T-helper 2 cell treated with Interferon-gamma antibody and Interleukin-4, amounts not matched to agents 100 ng/mL and 5 ng/mL, for 36 hours (primary cell): ENCODE measurements at places on chromosomes 13 and 19. TPM values are rescaled to one million over a fixed set of nuclear protein-coding genes. Genes with fewer than 3 reads are reported as not detected.

The LILRA5 gene
- total RNA-seq: not detected in 2 replicates

The MUC16 gene
- total RNA-seq: not detected in 2 replicates

The CYP4F8 gene
- not detected in 2 replicates for total RNA-seq

The IRGC gene
- not detected in 2 replicates for total RNA-seq

The C5AR1 gene
- 1.4 and 1.7 TPM in 2 replicates for total RNA-seq

The ZIK1 gene
- total RNA-seq: 4.1 and 4.4 TPM in 2 replicates

The CEACAM16 gene
- not detected in 2 replicates for total RNA-seq

The CYP4F2 gene
- not detected in 2 replicates for total RNA-seq

The CRB3 gene
- 0.32 and 0.55 TPM in 2 replicates for total RNA-seq

The CACNA1A gene
- 0.34 and 0.48 TPM in 2 replicates for total RNA-seq

The SMIM17 gene
- not detected in 2 replicates for total RNA-seq

The ZNF28 gene
- 20.8 and 22.3 TPM in 2 replicates for total RNA-seq

The LIM2 gene
- 0.18 TPM in 1 of 2 replicates, not detected in the other for total RNA-seq

The RNF113B gene
- total RNA-seq: not detected in 2 replicates

The SYT5 gene
- total RNA-seq: not detected in 2 replicates

The ACP7 gene
- not detected in 2 replicates for total RNA-seq

The SIGLEC6 gene
- 1.2 and 2.0 TPM in 2 replicates for total RNA-seq

The ERFL gene
- 1.7 and 1.8 TPM in 2 replicates for total RNA-seq

The CD33 gene
- 15.0 and 18.7 TPM in 2 replicates for total RNA-seq

The CNN1 gene
- not detected in 2 replicates for total RNA-seq

The CGB7 gene
- not detected in 2 replicates for total RNA-seq

The KHSRP gene
- 320 and 324 TPM in 2 replicates for total RNA-seq

The OR7G2 gene
- not detected in 2 replicates for total RNA-seq

The KIR3DL2 gene
- 0.73 and 0.93 TPM in 2 replicates for total RNA-seq

The ZNF793 gene
- 1.0 TPM in 2 replicates for total RNA-seq

The DAND5 gene
- not detected in 2 replicates for total RNA-seq

The HS6ST3 gene
- not detected in 2 replicates for total RNA-seq

The LGALS14 gene
- not detected in 2 replicates for total RNA-seq

The ZNF625 gene
- 4.2 and 5.0 TPM in 2 replicates for total RNA-seq

The SIGLEC9 gene
- 0.14 and 0.25 TPM in 2 replicates for total RNA-seq

The CASP14 gene
- not detected in 2 replicates for total RNA-seq

The COMP gene
- total RNA-seq: not detected in 2 replicates

The PRODH2 gene
- total RNA-seq: not detected in 2 replicates

The GPR180 gene
- total RNA-seq: 7.1 and 7.3 TPM in 2 replicates

The ICAM5 gene
- 0.70 and 0.82 TPM in 2 replicates for total RNA-seq

The FBXO27 gene
- total RNA-seq: 0.27 and 0.61 TPM in 2 replicates

The EBPL gene
- total RNA-seq: 29.7 and 32.9 TPM in 2 replicates

The STOML3 gene
- total RNA-seq: not detected in 2 replicates

The ONECUT3 gene
- not detected in 2 replicates for total RNA-seq

The ZNF230 gene
- 3.7 and 5.5 TPM in 2 replicates for total RNA-seq

The ANKRD10 gene
- total RNA-seq: 124 and 126 TPM in 2 replicates

The ZNF415 gene
- total RNA-seq: 0.70 and 0.73 TPM in 2 replicates

The CEACAM4 gene
- total RNA-seq: not detected in 2 replicates

The TMEM190 gene
- total RNA-seq: not detected in 2 replicates

The TMEM150B gene
- total RNA-seq: 0.39 and 0.89 TPM in 2 replicates

The PLPPR3 gene
- not detected in 2 replicates for total RNA-seq

The ZNF132 gene
- 4.0 and 4.1 TPM in 2 replicates for total RNA-seq

The KLK15 gene
- not detected in 2 replicates for total RNA-seq

The FCER2 gene
- total RNA-seq: 0.25 TPM in 1 of 2 replicates, not detected in the other

The ZNF681 gene
- total RNA-seq: 3.7 and 3.8 TPM in 2 replicates

The ADGRE1 gene
- total RNA-seq: 1.8 and 2.0 TPM in 2 replicates

The SERPINE3 gene
- not detected in 2 replicates for total RNA-seq

The CD79A gene
- 1.7 TPM in 2 replicates for total RNA-seq

The SMIM7 gene
- 69.1 and 69.5 TPM in 2 replicates for total RNA-seq

The ZNF98 gene
- total RNA-seq: not detected in 2 replicates

The ZNF575 gene
- total RNA-seq: 3.1 and 3.7 TPM in 2 replicates

The EFNA2 gene
- total RNA-seq: not detected in 2 replicates

The CKM gene
- not detected in 2 replicates for total RNA-seq

The KLF2 gene
- 216 and 219 TPM in 2 replicates for total RNA-seq
